ENCODE measurements at places on chromosomes 2 and 18.

DNA sequence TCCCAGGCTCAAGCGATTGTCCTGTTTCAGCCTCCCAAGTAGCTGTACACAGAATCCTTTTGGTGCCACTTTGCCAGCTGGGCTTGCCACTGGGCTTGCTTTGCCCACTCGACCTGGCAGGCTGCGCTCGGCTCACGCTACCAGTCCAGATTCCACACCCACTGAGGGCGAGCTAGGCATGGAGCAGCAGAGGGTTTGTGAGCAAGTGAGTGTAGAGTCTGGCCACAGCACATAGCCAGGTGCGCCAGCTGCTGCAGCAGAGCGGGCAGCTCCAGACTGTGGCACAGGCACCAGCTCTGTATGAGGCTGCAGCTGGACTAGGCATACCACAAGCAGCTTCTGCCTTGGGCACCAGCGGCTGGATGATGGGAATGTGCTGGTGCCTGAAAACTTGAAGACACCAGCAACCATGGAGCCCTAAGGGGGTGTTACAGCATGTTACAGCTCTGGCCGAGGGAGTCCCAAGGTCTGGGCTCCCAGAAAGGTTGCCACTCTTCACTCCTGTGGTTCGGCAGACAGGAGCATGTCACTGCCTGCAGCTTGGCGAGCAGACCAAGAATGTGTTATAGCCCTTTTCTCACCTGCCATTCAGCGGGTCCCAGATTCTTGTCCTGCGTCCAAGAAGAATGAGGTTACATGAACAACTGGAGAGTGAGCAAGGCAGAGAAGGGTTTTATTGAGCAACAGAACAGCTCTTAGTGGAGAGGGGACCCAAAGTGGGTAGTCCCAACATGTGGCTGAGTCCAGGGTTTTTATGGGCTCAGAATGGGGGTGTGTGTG, 12.9 kb downstream of the SMARCAL1 start:
- DNase-seq, result no peak

- DNase-seq, result no peak
These were observed 118.9 kb upstream of the OTOS start for GRCh38 chr2:240259201-240259923.

- no peak for DNase-seq
These were observed 112.8 kb downstream of the DSC3 start for GRCh38 chr18:30929718-30930117.

DNA sequence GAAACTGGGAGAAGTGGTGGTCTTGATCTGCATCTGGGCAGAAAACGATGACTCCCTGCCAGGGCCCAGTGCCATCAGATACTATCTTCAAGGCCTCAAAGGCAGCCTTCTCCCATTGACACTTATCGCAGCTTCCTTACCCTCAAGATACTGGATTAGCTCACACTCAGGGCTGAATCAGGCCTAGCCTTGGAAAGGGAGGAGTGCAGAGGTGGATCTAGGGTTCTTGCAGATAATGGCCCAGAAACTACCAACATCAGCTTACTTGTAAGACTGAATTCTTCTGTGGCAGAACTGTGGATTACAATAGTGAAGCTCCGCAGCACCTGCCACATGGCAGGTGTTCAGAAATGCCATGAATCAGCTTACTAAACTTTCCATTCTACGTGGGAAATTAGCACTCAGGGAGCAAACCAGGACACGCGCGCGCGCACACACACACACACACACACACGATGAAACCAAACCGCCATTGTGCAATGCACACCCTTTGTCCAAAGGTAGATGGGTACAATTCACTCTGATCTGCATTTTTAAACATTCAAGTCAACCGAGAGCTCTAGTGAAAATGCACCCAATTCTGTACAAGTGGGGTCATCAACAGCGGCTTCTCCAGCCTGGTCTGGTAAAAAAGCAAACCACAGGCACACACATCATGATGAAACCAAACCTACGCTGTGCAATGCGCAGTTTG, 26.3 kb upstream of the TMEM182 start:
- no peak for DNase-seq

- DNase-seq, result no peak
These were observed 37.1 kb downstream of the COLEC12 start for GRCh38 chr18:463403-463802.

DNA sequence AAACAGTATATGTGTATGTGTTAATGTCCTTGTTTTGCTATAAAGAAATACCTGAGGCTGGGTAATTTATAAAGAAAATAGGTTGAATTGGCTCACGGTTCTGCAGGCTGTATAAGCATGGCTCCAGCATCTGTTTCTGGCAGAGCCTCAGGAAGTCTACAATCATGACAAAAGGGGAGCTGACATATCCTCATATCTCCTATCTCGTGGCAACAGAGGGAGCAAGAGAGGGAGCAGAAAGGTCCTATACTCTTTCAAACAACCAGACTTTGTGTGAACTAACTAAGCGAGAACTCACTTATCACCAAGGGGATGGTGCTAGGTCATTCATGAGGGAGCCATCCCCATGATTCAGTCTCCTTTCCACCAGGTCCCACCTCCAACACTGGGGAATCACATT, 13.0 kb downstream of the CALCRL start:
- DNase-seq, result no peak
